ENCODE measurements at places on chromosomes 7 and 10.

- no peak for DNase-seq
These were observed 30.7 kb downstream of the DGKB start for GRCh38 chr7:14871880-14872279.

DNA sequence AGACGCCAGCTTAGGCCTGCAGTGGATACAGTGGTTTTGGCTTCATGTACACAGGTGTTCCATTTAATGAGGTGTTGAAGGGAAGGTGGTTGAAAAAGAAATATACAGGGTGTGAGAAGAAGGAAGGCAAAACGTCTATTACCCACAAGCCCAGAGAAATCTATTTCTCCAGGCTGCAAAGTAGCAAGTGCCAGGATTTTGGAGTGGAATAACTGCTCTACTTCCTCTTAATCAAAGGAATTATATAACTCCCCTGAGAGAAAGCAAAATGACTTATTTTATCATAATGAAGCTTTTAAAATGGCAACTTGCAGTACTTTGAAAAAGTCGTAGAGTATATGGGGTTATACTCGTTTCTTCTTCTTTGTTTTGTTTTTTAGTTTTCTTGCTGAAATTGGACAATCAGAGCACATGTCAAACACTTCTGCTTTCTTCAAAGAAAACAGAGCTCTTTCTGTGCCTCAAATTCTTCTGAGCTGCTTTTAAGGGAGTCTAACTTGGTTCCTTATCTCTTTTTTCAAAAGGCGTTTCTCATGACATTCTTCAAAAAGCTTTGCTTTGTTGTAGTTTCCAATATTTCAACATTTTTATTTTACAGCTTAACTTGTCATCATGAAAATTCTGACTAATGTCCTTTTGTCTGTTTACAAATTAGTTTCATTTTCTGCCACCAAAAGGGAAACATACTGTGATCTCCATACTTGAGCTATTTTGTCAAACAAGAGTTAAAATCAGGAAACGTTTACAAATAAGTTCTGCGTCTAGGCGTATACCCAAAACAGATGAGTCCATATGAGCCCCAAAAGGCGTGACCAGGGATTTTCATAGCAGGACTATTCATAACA lies 289.7 kb downstream of the FRMD4A start:
- no peak for DNase-seq

DNA sequence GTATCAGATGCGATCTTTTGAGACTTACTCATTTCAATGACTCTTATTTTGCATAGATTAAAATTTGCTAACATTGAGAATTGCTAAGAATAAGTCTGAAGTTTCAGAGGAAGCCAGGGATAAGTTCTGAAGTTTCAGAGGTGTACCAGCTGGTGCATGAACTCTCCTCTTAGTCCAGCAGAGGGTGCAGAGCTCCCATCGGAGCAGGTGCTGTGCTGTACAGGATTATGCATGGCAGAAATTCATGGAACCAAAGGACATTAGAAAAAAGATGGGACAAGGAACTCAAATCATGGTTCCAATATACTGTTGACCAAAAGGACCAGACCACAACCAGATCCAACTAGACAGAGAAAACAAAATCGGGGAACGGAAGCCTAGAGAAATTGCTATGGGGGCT lies 41.9 kb downstream of the MGAM2 start:
- DNase-seq: no peak

DNA sequence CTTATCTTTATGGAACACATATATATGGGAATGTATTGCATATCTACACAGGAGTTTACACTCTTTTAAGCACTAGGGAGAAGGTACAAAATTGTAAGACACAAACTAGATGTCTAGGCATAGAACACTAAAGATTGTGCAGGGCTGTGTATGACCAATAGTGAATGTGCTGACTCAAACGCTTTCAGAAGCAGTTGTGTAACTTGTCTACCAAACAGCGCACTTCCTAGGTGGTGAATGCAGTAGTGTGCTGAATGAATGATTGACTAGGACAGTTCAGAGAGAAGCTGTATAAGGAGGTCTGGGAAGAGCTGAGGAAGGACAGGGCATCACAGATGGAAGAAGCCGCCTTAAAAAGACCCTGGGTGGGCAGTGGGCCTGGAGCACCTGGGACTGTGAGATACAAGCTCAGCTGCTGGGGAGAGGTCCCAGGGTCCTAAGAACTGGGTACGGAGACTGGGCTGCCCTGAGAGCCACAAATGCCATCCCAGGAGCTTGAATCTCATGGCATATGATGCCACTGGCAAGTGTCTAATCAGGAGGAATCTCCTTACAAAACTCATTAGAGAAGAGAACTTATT lies 14.2 kb downstream of the CLRN3 start:
- no peak for DNase-seq

- DNase-seq: no peak
These were observed 77.3 kb upstream of the PIP4K2A start for GRCh38 chr10:22791665-22792064.
